ENCODE measurements at places on chromosomes 5 and 9.

- no peak for DNase-seq
Measured at GRCh38 chr5:3122985-3123762, 371.7 kb upstream of the IRX2 start.

DNA sequence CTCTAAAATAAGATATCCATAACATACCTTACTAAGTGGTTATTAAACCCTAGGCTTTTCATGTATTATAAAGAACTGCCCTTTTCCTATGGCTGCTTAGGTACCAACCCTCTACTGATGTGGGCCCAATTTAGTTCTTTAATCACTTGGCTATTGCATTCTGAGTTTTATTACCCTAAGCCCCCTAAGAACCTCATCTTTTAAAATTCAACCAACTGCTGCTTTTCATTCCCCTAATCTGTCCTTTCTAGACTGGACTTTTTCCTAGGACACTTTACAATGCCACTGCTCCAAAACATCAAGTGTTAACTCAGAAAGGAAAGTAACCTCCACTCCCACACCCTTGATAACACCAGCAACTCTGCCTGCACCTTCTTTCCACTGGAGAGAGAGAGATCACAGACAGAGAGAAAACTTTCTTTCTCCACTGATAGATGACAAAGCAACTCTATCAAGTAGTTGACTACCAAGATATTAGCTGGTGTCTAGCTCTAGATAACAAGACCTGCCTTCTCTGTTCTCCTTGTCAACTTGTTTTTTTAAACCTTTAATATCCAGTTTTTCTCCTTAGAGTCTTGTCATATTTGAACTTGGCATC lies 27.3 kb downstream of the ELL2 start:
- DNase-seq, result no peak

GRCh38 chr5:179800696-179801201 lies 5.9 kb downstream of the MGAT4B start:
- no peak for DNase-seq

DNA sequence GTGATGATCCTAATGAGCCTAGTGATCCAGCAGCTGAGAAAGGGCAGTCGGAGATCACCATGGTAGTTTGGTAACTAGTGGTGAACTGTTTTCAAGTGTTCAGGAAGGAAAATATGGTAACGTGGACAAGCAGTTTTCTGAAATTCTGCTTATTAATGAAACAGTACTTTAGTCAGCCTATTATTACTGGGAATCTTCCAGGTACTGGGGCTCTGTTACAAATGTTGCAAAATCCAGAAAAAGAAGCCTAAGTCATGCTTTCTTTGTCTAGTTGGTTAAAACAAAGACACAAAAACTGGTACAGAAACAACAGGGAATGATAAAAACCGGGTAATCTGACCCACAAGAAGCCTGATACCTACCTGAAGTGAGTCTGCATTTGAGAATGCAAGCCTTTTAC lies 18.2 kb downstream of the TTC23L start:
- no peak for DNase-seq

GRCh38 chr5:56357426-56357825 lies 124.3 kb upstream of the ANKRD55 start:
- DNase-seq, result no peak

DNA sequence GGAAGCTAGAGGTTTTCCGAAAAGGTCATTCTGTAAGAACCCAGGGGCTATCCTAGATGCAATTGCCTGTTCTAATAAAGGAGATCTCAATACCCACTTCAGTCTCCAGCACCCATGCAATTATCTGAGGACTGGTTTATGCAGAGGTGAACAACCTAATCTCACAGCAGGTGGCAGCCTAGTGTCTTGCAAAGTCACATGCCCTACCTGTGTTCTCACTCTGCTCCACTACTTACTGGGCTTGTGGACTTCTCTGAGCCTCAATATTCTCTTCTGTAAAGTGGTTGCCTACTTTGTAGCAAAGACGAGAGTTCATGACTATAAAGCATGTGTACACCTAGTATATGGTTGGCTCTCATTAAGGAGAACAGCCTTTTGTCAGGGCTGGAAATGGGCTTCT lies 21.0 kb upstream of the ALDH1B1 start:
- peak; percentile 67 for DNase-seq

DNA sequence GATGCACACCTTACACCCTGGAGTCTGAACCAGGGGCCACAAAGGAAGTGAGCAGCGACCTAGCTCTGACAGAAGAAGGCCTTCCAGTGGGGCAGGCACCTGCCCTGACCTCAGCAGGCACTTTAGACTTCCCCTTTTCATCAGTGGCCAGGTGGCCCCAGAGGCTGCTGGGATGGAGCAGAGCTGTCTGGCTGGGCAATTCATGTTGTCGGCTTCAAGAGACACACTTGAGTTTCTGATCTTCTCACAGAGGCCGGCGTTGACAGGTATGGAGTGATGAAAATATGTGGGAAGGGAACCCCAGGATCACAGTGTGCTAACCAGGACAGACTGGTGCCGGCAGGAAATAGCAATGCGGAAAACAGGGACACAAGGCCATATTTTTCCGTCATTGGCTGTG lies 375.5 kb downstream of the CTNND2 start:
- DNase-seq, result no peak

DNA sequence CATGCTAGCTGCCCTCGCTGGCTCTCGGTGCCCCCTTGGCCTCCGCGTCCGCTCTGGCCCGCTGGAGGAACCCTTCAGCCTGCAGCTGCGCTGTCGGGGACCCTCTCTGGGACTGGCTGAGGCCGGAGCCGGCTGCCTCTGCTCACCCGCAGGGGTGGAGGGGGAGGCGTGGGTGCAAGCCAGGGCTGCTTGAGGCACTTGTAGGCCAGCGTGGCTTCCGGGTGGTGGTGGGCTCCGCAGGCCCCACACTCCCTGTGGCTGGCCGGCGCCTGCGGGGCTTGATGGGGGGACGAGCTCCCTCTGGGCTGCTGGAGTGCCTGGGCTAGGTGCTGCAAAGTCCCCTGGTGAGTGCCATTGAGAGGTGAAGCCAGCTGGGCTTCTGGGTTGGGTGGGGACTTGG lies 429.6 kb downstream of the LRRC70 start:
- no peak for DNase-seq

DNA sequence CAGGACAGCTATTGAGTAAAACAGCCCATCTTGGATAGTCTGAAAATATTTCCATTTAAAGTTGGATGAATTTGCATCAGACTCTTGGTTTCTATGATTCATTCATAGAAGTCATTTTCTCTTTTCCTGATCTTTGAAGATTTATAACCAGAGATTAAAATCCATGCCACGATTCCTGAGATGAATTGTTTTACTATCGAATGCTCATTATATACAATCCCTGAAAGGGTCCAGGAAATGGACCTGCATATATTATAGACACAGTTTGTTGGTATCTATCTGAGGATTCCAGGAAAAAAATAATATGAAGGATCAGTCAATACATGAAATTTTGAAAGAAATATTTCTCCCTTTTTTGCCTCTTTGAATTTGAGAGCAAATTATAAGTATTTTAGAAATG lies 99.0 kb downstream of the ICE1 start:
- DNase-seq, result no peak

GRCh38 chr5:3662344-3662743 lies 66.7 kb downstream of the IRX1 start:
- no peak for DNase-seq

DNA sequence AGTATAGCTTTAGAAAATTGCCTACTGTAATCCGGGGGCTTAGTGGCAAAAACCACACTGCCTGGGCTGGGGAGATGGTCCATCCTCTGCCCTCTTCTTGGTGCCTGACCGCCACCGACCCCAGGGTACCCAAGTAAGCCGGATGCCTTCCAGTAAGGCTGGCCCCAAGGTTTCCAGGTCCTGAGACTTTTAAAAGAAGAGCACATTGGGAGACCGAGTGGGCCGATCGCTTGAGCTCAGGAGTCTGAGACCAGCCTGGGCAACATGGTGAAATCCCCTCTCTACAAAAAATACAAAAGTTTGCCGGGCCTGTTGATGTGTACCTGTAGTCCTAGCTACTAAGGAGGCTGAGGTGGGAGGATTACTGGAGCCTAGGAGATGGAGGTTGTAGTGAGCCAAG lies 406.7 kb upstream of the IRX4 start:
- DNase-seq, result no peak

DNA sequence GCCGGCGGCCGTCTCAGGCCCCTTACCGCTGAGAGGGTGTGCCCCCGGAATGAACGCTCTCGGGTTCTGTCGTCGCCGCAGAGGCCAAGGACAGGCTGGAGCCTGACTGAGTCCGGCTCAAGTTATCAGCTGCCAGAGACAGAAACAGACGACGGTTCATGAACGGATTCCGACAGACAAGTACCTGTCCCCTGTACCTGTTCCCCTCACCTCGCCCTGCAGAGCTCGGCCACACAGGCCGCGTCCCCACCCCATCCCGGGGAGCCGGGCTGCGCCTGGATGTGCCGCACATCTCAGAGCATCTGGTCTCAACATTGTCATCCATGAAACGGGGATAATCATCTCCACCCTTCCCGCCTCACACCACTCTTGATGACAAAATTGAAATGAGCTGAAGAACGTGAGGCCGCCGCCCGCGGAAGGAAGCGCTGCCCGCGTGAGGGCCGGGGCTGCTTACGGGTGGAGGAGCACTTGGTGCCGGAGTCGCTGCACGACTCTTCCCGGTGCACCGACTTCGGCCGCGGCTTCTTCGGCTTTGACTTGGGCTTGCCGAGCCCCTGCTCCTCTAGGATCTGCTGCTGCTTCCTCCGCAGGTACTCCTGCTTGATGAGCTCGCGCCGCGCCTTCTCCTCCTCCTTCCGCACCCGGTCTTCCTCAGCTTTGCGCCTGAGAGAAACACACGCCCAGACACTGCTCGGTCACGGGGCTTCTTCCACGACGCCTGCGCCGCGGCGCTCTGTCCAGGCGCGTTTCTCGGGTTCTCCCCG lies 89.2 kb downstream of the CAMSAP1 start:
- no peak for DNase-seq

- DNase-seq, result no peak
Measured at GRCh38 chr5:126445502-126446174, 22.4 kb downstream of the GRAMD2B start.

- DNase-seq, result peak; percentile 25
Measured at GRCh38 chr5:17096952-17097695, 120.3 kb upstream of the BASP1 start.

GRCh38 chr5:14458414-14458813 lies 123.2 kb upstream of the OTULINL start:
- DNase-seq, result no peak

GRCh38 chr5:123718238-123718637 lies 206.3 kb downstream of the CSNK1G3 start:
- no peak for DNase-seq

DNA sequence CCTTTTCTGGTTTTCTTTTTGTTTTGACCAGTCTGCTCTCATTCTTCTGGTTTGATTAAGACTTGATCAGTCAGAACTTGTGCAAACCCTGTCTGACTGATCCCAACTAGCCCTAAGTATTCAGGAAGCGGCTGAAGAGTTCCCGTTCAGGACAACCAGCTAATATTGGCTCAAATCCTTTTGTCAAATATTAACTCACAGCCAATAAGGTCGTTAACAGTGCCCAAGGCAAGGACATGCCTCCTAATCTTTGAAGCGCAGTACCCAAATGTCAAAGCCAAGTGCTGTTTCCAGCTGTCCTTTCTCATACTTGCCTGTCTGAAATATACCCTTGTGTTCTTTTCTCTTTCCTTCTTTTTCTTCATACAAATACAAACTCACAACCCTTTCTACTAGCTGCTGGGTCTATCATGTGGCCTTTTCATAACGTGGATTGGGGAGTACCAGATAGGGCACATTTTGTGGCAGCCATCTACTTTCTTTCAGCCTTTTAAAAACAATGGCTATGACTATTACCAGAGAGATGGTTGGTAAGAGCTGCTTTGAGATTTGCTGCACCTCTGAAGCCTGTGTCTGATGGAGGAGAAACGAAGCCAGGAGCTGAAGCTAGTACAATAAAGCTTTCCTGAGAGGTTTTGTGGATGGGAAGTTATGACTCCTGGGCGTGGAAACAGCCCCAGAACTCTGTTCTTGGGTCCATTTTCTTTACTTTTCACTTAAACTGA lies 266.4 kb upstream of the ZNF608 start:
- peak; percentile 13 for DNase-seq

DNA sequence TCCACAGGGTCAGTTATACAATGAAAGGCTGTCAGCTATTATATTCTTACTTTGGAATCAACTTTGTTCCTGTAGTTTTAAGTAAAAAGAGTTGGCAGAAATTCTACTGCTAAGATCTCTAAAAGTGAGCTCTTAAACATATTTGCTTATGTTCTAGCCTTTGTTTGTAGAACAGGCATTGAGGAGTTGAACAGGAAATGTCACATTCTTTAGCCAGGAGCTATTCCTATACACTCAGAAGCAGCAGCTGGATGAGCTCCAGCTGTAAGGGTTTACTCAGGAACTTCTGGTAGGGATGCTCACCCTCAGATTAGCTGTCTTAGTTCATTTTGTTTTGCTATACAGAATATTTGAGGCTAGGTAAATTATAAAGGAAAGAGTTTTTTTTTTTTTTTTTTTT lies 22.4 kb upstream of the SPINK14 start:
- DNase-seq, result peak; percentile 79

GRCh38 chr9:2248768-2249265 lies 233.7 kb downstream of the SMARCA2 start:
- no peak for DNase-seq

DNA sequence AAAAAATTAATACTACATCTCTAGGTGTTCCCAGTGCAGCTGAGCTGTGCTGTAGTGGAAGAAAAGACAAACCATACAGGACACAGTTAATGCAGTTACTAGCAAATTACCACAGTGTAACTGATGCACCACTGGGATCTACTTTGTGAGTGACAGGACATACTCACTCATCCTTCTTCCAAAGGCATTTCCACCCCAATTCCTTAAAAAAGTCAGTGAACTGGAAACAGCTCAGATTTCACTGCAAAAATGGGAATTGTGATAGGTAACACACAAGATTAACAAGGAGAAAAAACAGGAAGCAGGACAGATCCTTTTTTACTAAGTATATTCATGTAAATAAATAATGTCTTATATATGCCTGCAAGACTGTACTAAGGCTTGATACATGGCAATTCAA lies 109.6 kb downstream of the DMAC1 start:
- no peak for DNase-seq

- no peak for DNase-seq
Measured at GRCh38 chr5:14006823-14007520, 62.5 kb upstream of the DNAH5 start.

GRCh38 chr9:87445646-87446045 lies 52.0 kb upstream of the DAPK1 start:
- DNase-seq, result peak; percentile 44

DNA sequence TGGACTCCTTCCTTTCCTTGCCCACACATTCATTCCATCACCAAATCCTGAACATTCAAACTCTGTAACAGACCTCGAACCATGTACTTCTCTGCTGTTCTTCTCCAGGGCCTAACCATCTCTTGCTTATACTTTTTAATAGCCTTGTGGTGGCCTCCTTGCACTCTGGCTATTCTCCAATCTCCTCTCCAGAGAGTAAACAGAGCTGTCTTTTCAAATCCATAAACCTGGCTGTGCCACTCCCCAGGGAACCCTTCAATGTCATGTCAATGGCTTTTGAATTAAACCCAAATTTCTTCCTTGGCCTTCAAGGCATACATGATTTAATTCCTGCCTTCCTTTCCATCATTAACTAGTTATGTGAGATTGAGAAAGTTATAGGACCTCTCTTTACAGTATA lies 277.6 kb upstream of the EFNA5 start:
- DNase-seq, result no peak

GRCh38 chr9:22383718-22384117 lies 62.9 kb upstream of the DMRTA1 start:
- DNase-seq, result no peak

- DNase-seq, result no peak
Measured at GRCh38 chr5:6355294-6355693, 23.1 kb downstream of the MED10 start.
